ENCODE measurements at places on chromosomes 16 and 17. TPM values are rescaled to one million over a fixed set of nuclear protein-coding genes. Genes with fewer than 3 reads are reported as not detected.

Gene KRTAP4-6
- total RNA-seq = not detected

DNA sequence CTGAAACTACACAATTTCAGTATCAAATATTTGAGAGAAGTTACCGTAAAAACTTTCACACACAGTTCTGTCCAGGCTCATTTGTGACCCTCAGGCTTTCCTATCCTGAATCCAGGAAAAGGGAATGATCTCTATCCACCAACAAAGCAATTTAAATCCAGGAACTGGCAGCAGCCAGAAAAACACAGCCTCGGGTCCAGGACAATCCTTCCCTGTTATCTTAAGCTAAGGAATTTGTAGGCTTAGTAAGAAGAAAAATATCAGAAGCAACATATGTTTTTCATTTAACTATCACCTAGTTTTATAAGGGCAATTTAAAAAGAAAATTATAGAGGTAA is 47.1 kb downstream of the TEX2 start:
- H3K4me3 ChIP-seq = no peak overlapping the region
- no peak overlapping the region for H3K27ac ChIP-seq
- no peak for DNase-seq
- H3K4me1 ChIP-seq = peaks cover 20% of the 10 kb centered on the region

GRCh38 chr17:51165680-51166197 is 472 bp upstream of the NME2 start:
- H3K4me1 ChIP-seq = peaks cover 14% of the 10 kb centered on the region
- DNase-seq = no peak
- H3K27me3 ChIP-seq = no peaks in the 10 kb centered on the region
- peak overlapping the region; percentile 77 for H3K4me3 ChIP-seq

- H3K4me3 ChIP-seq = no peak overlapping the region
- H3K27ac ChIP-seq = no peak overlapping the region
- no peak for DNase-seq
- H3K36me3 ChIP-seq = no peaks in the 10 kb centered on the region
Observed at GRCh38 chr17:81528651-81529436, 667 bp downstream of the FSCN2 start.

DNA sequence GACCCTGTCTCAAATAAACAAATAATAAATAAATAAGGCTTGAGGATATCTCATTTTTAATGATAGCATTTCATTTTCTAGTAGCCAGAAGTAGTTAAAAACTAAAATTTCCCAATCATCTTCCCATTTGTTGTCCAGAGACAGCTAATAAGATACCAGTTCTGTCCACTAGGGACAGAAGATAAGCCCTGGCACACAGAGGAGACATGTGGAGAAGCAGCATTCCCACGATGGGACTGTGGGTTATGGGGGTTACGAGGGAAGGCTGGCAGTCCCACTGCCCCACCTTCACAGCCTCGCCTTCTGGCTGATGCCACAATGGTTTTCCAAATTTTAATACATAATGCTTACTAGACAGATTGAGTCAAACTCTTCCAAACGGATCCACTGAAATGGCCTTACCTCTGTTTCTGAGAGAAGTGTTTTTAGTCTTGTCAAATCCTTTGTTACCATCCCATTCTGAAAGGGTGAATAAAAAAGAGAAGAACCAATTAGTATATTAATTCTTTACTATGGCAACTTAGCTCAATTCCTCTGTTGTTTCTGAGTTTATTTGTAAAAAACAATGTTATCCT is 44.2 kb downstream of the HELZ start:
- no peak overlapping the region for H3K4me3 ChIP-seq
- no peaks in the 10 kb centered on the region for H3K36me3 ChIP-seq
- H3K27me3 ChIP-seq = no peaks in the 10 kb centered on the region
- DNase-seq = no peak
- no peak overlapping the region for H3K27ac ChIP-seq

DNA sequence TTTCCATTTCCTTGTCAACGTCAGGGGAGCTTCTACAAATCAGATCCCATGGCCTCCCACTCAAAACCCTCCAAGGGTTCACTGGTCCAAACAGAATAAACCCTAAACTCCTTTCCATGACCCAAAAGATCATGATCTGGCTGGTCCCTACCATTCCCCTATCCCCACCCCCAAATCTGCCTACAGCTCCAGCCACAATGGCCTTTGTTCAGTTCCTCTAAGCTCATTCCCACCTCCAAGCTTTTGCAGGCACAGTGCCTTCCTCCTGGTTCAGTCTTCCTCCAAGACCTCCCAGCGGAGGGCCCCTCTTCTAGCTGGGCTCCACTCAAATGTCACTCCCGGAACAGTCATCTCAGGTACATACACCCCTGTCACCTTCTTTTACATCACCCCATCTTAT is 2.0 kb downstream of the GPRC5B start:
- H3K27me3 ChIP-seq = no peaks in the 10 kb centered on the region
- no peak for DNase-seq
- no peaks in the 10 kb centered on the region for H3K36me3 ChIP-seq
- peaks cover 37% of the 10 kb centered on the region for H3K4me1 ChIP-seq

Data from testis (tissue), 5 donors.